ENCODE measurements at places on chromosomes 5 and 9.

GRCh38 chr5:43007246-43007910 lies 32.7 kb downstream of the ANXA2R start:
- peak; percentile 94 for DNase-seq

GRCh38 chr5:39189292-39189955 lies 29.9 kb downstream of the FYB1 start:
- DNase-seq, result peak; percentile 53

GRCh38 chr5:122022966-122023365 lies 55.1 kb downstream of the LOX start:
- DNase-seq, result peak; percentile 2

GRCh38 chr5:129097498-129098296 lies 3.1 kb downstream of the ISOC1 start:
- no peak for DNase-seq

DNA sequence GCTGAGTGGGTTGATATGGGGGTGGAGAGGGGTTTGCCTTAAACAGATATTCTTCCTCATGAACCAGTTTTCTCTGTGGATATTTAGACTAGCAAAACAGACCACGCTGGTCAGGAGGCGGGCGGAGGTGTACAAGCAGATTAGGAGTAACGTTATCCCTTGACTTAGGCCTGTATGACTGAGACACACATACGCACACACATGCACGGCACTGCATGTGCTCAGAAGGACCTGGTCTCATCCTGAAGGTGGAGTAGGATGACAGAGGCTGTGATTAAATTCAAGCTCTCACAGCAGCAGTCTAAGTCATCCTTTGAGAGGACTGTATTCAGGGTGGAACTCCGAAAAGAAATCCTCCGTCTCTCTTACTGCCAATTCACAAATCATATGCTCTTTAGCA lies 209.7 kb downstream of the DIRAS2 start:
- no peak for DNase-seq

DNA sequence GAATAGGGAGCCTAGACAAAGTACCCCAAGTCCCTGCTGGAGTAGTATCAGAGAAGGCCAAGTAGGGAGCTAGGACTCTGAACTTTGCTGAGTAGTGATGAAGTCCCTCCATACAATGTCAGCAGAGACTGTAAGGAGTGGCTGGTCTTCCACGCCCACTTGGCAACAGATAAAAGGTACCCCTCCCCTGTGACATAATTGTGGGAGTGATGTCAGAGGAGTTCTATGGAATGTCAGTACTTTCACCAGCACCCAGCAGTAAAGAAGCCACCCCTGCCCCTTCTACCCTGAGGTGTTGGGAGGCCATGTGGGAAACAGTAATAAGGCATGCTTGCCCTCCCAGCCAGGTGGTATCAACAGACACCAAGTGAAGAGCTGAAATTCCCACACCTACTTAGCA lies 143.9 kb downstream of the SLIT3 start:
- no peak for DNase-seq

DNA sequence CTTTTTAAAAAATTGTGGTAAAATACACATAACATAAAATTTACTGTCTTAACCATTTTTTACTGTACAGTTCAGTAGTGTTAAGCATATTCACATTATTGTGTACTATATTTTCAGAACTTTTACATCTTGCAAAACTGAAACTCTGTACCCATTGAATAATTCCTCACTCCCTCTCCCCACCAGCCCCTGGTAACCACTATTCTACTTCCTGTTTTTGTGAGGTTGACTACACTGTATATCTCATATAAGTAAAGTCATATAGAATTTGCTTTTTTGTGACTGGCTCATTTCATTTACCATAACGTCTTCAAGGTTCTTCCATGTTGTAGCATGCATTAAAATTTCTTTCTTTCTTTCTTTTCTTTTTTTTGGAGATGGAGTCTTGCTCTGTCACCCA lies 87.0 kb downstream of the LNPEP start:
- DNase-seq, result peak; percentile 5

- peak; percentile 59 for DNase-seq
Observed at GRCh38 chr5:131496400-131496713, 138.7 kb downstream of the RAPGEF6 start.

GRCh38 chr9:122904466-122904822 lies 715 bp downstream of the RC3H2 start:
- DNase-seq, result peak; percentile 50

DNA sequence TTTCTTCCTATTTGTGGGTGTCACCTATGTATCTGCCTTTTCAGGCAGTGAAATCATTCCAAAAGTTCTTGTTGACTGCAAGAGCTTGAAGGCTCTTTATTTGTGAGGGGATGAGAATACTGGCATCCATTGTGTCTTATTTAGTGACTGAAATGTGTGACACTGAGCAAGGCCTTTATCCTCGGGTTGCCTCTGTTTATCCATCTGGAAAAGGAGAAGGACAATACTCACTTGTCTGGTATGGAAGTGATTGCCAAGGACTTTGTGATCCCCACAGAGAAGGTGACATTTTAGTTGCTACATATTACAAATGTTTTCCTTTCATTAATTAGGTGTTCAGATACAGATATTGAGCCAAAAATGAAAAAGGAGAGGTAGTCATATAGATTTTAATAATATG lies 80.2 kb downstream of the ARRDC3 start:
- DNase-seq, result no peak

DNA sequence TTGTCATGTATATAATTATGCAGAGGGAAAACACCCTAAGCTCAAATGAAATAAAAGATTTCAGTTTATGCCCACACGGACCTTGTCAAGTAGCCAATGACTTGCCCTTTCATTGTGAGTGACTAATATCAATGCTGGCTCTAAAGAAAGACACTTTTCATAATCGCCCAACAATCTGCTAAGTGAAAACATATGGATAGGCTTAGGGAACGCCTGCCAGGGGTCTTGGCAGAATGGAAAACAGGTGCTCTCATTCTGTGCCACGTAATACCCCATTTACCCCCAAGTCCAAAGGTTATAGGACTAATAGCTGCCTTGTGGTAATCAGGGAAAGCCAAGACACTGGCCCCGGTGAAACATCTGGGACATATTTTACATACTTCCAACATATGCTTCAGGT lies 157.7 kb downstream of the SLF1 start:
- DNase-seq, result no peak

GRCh38 chr9:119095072-119095471 lies 274.2 kb downstream of the BRINP1 start:
- no peak for DNase-seq

GRCh38 chr5:57862471-57862911 lies 379.9 kb upstream of the ACTBL2 start:
- no peak for DNase-seq

DNA sequence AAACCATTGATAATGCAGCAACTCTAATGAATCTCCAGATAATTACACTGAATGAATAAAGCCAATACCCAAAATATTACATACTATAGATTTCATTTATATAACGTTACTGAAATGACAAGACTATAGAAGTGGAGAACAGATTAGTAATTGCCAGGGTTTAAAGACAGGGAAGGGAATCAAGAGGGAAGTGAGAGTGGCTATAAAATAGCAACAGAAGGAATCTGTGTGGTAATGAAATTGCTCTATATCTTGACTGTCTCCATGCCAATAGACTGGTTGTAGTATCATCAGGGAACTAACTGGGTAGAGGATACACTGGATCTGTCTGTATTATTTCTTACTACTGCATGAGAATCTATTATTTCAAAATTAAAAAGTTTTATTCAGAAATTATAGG lies 396.5 kb upstream of the RPS23 start:
- no peak for DNase-seq

- DNase-seq, result no peak
Observed at GRCh38 chr5:81854915-81855314, 104.0 kb upstream of the SSBP2 start.

- no peak for DNase-seq
Observed at GRCh38 chr9:82968816-82969215, 94.1 kb downstream of the RASEF start.

DNA sequence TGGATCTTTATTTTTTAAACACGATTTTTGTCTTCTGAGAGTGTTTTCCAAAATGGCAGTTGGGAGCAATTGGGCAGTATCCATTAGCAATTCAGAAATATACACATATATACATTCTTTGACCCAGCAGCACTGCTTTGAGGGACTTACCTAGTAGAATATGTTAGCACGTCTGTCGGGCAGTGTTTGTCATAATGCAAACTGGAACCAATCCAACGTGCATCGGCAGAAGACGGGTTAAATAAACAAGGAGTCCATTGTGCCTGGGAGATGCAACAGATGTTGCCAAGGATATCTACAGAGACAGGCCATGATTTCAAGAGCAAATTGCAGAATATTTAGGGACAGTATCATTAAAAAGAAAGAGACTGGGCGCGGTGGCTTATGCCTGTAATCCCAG lies 107.0 kb downstream of the COL5A1 start:
- no peak for DNase-seq

DNA sequence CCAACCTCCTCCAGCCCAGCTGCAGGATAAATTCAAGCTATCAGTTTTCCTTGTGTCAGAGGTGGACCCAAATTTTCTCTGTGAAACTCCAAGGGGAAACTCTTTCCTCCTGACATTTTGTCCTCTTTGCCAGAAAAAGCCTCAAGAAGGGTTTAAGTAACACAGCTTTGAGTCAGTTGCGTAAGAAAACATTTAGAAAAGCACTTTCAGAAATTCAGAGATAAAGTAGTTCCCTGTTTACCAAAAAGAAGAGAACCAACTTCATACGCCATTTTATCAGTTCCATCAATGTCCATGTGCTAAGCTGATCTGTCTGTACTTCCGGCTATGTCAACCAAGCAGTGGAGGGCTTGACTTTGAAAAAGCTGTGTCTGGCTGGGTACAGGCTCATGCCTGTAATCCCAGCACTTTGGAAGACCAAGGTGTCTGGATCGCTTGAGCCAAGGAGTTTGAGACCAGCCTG lies 19.9 kb upstream of the SUSD1 start:
- peak; percentile 69 for DNase-seq

- DNase-seq, result no peak
Observed at GRCh38 chr9:82466616-82467260, 478.2 kb downstream of the SPATA31D1 start.

DNA sequence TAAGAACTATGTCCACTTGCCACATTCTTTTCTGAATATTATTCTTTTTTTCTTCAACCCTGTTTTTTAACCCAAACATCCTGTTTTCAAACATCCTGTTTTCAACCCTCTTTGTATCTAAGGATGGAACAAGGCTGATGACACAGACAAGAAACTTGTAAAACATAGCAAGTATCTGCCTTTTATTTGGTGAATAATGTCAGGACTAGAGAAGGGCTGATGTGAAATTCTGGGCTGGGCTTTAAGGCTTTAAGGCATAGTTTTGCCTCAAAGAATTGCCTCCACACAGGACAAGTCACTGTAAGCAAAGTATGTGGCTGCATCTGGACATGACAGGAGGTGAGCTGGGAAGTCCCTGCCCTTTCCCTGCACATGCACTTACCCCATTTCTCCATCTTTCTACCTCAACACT lies 42.5 kb upstream of the RIC1 start:
- no peak for DNase-seq

DNA sequence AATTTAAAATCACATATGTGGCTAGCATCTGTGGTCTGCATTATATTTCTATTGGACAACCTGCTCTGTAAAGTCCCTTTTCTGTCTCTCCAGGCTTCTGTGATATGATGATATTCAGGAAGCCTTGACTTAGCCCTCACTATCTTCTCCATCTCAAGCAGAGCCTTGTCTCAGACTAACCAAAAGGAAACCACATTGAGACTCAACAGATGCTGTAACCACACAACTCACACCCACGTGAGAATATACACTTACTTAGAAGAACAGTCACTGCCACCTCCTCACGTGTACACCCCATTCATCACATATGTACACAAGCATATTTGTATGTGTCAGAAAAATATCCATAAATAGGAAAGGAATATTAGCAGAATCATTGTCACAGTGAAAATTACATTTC lies 33.6 kb downstream of the HTR4 start:
- DNase-seq, result peak; percentile 12

GRCh38 chr9:32502464-32502863 lies 23.5 kb downstream of the RIGI start:
- DNase-seq, result no peak

- no peak for DNase-seq
Observed at GRCh38 chr5:190366-191035, 794 bp upstream of the LRRC14B start.

- no peak for DNase-seq
Observed at GRCh38 chr9:107367727-107368502, 84.8 kb downstream of the RAD23B start.

GRCh38 chr5:115274584-115274983 lies 11.9 kb upstream of the PGGT1B start:
- peak; percentile 13 for DNase-seq

GRCh38 chr9:137241490-137242268 lies 592 bp downstream of the TUBB4B start:
- DNase-seq, result peak; percentile 86

GRCh38 chr5:142114687-142115086 lies 6.1 kb downstream of the NDFIP1 start:
- no peak for DNase-seq

- DNase-seq, result no peak
Observed at GRCh38 chr9:72786948-72787347, 165.9 kb downstream of the ALDH1A1 start.

GRCh38 chr5:119022017-119022745 lies 33.8 kb upstream of the DTWD2 start:
- DNase-seq, result peak; percentile 72

DNA sequence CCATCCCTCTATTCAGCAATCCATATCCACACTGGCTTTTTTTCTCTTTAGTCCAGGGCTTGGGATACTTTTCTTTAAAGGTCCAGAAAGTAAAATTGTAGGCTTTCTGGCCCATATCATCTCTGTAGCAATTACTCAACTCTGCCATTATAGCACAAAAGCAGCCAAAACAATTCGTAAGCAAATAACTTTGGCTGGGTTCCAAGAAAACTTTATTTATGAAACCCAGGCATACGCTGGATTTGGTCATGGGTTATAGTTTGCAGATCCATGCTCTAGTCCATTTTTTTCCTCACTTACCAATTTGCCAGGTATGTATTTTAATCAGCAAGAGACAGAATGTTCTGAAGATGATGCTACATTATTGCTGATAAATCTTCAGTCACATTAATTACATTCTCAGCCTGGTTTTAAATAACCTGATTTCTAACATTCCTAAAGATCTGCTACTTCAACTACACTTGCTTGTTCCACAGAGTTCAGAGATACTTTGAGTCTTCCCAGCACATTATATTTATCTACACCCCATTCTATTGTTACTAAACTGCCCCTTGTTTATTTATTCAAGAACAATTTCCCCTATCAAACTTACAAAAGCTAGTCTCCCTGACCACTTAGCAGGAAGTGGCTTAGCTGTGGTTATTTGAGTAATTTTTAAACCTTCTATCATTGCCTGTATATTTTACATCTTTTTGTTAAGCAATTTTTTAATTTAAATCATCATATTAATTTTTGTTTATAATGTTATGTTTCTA lies 161.0 kb downstream of the ISL1 start:
- DNase-seq, result no peak

GRCh38 chr5:102893942-102894341 lies 138.8 kb downstream of the PAM start:
- no peak for DNase-seq

All from suppressor macrophage treated with lipopolysaccharide for 1 hour (primary cell).